Natural killer cell (primary cell): ENCODE measurements at places on chromosomes 12 and 14.

DNA sequence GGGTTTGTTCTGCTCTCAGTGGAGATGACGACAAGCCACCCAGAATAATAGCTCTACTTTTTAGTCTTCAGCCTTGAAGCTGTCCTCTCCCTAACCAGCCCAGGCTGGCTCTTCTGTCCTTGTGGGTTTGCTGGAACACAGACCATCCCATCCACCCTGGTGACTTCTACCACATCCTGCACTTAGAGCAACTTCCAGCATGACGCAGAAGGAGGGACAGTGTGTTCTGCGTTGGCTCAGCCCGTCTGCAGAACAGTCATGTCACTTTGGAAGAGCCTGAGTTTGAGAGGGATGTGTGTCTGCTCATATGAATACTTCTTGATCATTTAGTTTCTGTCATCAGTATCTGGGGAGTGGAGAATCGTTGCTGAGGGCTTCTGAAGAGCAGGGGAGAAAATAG lies 198.0 kb downstream of the CACNA1C start:
- DNase-seq = no peak

DNA sequence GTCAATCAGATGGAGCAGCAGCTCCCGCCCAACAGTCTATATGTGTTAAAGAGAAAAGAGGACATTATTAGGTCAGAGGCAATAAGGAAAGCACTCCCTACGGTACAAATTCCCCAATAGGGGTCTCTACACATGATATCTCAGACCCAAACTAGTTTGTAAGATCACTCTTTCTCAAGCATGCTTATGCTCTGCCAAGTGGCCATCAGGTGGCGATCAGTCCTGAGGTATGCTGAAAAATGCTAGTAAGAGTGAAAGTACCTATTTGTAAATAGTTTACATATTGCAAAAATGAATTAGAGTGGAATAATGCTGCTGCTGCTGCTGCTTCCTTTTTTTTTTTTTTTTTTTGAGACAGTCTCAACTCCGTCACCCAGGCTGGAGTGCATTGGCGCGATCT lies 61.0 kb downstream of the CPM start:
- DNase-seq = no peak

GRCh38 chr14:27184427-27184826 lies 586.6 kb upstream of the NOVA1 start:
- no peak for DNase-seq

DNA sequence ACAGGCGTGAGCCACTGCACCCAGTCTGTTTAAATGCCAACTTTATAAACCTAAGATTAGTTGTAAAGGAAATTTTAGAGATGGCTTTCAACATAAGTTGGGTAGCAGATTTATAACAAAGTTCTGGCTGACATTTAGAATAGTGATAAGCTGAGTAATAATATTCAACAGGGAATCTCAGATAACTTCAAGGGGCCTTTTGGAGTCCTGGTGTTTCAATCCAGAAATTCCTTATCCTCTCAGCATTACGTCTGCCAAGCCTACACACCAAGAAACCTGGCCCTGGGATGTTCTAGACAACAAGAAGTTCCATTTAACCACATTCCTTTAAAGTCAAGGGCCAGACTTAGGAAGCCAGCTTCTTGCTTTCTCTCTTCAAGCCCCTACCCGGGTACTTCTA lies 59.5 kb upstream of the DYRK2 start:
- DNase-seq = no peak

DNA sequence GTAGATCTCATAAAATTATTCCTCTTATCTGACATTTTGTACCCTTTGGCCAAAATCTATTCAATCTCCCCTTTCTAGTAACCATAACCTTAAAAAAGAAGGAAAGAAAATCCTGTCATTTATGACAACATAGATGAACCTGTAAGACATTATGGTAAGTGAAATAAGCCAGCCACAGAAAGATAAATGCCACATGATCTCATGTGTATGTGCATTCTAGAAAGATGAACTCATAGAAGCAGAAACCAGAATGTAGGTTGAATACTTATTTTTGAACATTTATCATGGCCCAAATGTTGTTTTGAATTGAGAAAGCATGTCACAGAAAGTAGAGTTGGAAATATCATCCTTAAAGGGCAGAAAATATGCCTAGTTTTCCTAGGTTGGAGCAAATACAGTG lies 1053.6 kb downstream of the SLC6A15 start:
- no peak for DNase-seq

GRCh38 chr12:8493084-8493483 lies 20.2 kb upstream of the CLEC4D start:
- no peak for DNase-seq

DNA sequence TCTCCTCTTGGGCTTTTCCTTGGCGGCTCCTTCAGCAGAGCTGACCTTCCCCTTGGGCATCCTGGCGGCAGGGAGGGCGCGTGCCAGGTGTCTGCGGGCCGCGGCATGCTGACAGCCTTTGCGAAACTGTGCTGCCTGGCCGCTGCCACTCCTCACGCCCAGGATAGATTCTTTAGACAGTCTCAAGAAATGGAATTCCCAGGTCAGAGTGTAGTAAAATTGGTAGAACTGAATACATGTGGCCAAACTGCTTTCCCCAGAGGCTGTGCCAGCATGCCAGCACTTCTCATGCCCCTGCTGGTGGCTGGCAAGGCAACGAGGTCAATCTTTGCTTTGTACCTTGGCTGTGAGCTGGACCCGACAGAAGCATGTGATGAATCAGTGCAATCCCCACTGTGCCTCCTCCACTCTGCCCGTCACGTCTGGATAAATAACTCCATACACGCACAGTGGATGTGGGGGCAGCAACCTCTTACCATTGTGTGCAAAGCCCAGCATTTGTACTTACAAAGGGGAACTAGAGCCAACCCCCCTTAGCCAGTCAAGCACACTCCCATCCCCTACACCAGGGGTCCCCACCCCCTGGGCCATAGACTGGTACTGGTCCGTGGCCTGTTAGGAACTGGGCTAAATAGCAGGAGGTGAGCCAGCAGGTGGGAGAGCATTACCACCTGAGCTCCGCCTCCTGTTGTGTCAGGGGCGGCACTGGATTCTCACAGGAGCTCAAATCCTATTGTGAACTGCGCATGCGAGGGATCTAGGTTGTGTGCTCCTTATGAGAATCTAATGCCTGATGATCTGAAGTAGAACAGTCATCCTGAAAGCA lies 90.9 kb downstream of the ACTN1 start:
- DNase-seq = no peak

GRCh38 chr12:77070800-77071449 lies 5.6 kb upstream of the E2F7 start:
- no peak for DNase-seq

DNA sequence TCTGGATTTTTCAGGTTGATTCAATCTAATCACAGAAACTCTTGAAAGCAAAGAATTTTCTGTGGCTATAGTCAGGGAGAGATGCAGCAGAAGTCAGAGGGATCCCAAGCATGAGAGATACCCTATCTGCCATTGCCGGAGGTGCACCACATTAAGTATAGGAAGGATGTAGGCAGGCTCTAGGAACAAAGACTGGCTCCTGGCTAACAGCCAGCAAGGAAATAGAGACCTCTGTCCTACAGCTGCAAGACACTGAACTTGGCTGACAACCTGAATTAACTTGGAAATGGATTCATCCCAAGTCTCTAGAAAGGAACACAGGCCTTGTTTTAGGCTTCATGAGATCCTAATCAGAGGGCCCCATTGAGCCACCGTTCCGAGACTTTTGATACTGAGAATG lies 364.9 kb upstream of the FLRT2 start:
- DNase-seq = no peak

GRCh38 chr12:65449400-65449799 lies 170.9 kb downstream of the MSRB3 start:
- DNase-seq = no peak

- DNase-seq = peak; percentile 42
These were observed 11.3 kb upstream of the ERP27 start for GRCh38 chr12:14949631-14950030.

DNA sequence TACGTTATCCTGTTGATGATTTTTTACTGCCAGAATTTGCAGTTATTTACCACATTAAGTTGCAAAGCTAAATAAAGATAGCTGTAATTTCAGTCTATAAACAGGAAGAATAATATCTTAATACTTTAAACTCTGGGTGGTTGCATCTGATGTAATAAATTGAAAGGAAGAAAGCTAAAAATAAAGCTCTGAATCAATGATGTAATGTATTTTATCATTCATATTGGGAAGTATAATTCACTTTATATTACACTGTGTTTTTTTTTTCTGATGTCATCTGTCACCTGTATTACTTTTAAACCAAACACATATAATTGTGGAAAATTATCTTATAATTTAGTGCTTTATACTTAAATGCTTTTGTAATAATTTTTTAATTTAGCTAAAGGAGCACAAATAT lies 37.1 kb downstream of the PDZRN4 start:
- no peak for DNase-seq
